ENCODE measurements at places on chromosomes 5 and 9.

GRCh38 chr9:71602652-71603051, 165.7 kb downstream of the CEMIP2 start:
- DNase-seq: no peak

DNA sequence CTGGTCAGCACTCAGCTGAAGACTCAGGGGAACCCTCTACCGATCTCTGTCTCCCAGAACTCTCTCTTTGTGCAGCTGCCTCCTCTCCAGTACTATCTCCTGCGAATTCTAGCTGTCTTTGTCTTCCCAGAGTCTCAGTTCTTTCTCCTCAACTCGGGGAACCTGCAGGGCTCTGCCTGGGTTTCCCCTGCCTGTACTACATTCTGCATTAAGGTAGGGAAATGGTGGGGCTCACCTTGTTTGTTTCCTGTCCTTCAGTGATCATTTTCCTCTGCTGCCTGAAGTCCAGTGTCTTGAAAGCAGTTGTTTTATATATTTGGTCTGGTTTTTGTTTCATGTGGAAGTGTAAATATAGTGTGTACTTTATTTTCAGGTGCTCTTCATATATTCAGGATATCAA, 43.1 kb upstream of the IGFBPL1 start:
- DNase-seq: no peak

GRCh38 chr9:114006155-114006550, 71.9 kb downstream of the AMBP start:
- DNase-seq: no peak

- DNase-seq: no peak
These were observed 444.7 kb downstream of the TLE1 start for GRCh38 chr9:81244631-81245030.
